SK-MEL-5 (cell line): ENCODE measurements at places on chromosomes 6 and 20. TPM values are rescaled to one million over a fixed set of nuclear protein-coding genes. Genes with fewer than 3 reads are reported as not detected.

DNA sequence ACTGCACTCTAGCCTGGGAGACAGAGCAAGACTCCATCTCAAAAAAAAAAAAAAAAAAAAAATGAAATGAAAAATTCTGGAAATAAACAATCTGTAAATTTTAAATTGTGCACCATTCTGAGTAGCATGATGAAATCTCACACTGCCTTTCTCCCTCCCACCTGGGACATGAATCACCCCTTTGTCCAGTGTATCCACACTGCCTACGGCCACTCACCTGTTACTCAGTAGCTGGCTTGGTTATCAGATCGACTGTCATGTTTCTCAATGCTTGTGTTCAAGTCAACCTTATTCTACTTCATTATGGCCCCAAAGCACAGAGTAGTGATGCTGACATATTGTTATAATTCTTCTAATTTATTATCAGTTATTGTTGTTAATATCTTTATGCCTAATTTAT, 58.7 kb upstream of the MTHFD1L start:
- no peak for DNase-seq

The ID4 gene
- 30.9 and 31.9 TPM in 2 replicates for total RNA-seq

GRCh38 chr6:170459451-170459850, 93.7 kb downstream of the PSMB1 start:
- DNase-seq, result no peak

- DNase-seq, result no peak
Observed at GRCh38 chr20:49896204-49896603, 19.1 kb downstream of the SPATA2 start.

- DNase-seq, result no peak
Observed at GRCh38 chr20:5085380-5085779, 34.4 kb downstream of the PCNA start.

GRCh38 chr6:15109338-15110090, 136.4 kb upstream of the JARID2 start:
- no peak for DNase-seq

GRCh38 chr20:41089555-41089954, 47.8 kb upstream of the PLCG1 start:
- DNase-seq, result peak; percentile 35

The OPRL1 gene
- 2.1 and 3.2 TPM in 2 replicates for total RNA-seq

DNA sequence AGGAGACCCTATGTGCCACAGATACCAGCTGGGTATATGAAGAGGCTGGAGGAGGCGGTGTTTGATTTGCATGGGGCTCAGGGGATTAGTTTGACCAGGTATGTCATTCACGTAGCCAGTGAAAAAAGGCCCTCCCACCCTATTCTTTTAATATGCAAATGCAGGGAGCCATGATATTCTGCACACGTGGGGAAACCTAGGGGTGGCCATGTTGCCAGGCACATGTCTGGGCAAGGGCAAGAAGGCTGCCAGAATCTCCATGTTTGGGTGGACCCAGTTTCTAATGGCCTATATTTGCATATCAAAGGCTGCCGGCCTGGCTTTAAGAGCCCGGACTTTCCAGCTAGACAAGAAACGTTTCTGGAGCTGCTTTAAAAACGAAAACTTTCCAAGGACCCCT, 60.4 kb downstream of the SOX4 start:
- DNase-seq, result no peak

GRCh38 chr6:10166031-10166430, 248.8 kb downstream of the TFAP2A start:
- no peak for DNase-seq

GRCh38 chr6:43669922-43670622, 17.5 kb downstream of the MRPS18A start:
- peak; percentile 13 for DNase-seq

The NRSN1 gene
- not detected in 2 replicates for total RNA-seq

The MCCD1 gene
- total RNA-seq, result not detected in 2 replicates

DNA sequence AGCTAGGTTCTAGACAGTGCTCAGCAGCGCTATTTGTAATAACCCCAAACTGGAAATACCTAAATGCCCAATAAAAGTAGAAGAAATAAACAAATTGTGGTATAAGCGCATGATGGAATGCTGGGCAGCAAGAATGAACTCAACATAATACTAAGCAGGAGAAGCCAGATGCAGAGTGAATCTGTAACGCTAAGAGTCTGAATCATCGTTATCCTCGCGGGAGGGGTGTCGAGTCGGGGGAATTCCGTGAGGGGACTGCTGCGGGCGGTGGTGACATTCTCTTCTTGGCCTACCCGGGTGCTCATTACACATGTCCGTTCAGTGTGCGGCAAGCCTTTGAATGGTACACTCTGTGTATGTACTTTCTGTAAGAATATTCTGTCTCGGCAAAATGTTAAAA, 83.7 kb downstream of the SULF2 start:
- DNase-seq, result no peak

The HRH3 gene
- total RNA-seq, result not detected in 2 replicates

DNA sequence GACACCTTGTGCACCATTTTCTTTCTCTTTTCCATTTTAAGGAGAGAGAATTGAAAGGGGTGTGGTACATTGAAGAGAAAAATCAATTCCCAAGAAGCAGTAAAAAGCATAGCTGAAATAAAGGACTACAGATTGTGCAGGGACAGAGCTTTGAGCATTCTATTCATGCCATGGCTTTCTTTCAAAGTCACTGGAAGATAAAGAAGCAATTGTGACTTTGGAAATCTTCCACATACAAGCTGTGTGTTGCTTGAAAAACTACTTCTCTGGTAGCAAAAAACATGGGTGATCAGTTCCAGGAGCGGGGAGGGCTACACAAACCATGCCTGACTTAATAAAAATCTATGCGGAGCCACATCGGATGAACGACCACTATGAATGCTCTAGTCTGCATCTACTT, 230.2 kb upstream of the THEMIS start:
- peak; percentile 24 for DNase-seq

DNA sequence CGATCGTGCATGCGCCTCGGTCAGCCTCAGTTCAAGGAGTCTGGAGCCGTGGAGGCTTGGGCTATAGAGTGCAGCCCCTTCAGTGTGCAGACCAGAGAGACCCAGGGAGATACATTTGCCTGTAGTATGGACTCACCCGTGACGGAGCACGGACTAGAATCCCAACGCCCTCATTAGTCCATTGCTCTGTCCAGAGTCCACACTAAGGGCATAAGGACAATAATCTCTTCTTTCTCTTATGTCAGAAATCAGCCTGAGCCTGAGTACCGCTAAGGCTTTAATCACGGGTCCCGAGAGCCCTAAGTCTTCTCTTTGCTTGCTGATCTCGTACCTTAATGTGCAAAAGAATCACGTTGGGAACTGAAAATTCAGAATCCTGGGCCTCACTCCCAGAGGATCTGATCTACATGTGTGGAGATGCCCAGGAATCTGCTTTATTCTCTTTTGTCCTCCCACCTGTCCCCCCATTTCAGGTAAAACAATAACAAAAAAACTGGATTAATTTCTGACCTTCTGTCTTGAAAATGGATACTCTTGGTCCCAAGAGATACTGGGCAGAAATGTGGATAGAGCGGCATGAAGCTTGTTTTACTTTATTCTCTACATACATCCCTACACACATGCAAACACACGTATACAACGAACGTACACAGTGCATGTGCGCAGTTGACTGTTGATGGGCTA, 671 bp downstream of the BPHL start:
- peak; percentile 52 for DNase-seq

GRCh38 chr6:96923871-96924493, 546 bp upstream of the KLHL32 start:
- DNase-seq, result peak; percentile 10

GRCh38 chr20:35994994-35995453, 26.6 kb downstream of the CNBD2 start:
- DNase-seq, result peak; percentile 93

- no peak for DNase-seq
Observed at GRCh38 chr6:47372318-47372717, 62.6 kb upstream of the TNFRSF21 start.

DNA sequence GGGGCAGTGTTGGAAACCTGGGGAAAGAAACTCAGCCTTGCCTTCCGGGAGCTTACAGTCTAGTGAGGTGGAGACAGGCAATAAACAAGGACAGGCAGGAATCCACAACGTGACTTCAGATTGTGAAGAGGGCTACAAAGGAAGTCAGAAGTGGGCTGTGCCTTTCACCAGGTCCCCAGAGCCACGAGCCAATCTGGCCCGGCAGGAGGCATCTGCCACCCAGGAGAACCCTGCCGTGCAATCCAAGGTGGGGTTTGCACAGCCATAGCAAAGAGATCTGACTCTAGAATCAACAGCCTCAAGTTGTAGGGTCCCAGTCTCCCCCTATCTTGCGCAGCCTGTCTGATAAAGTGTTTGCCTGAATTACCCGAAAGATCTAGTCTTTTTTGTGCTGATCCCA, 5.5 kb downstream of the SLC32A1 start:
- DNase-seq, result no peak

DNA sequence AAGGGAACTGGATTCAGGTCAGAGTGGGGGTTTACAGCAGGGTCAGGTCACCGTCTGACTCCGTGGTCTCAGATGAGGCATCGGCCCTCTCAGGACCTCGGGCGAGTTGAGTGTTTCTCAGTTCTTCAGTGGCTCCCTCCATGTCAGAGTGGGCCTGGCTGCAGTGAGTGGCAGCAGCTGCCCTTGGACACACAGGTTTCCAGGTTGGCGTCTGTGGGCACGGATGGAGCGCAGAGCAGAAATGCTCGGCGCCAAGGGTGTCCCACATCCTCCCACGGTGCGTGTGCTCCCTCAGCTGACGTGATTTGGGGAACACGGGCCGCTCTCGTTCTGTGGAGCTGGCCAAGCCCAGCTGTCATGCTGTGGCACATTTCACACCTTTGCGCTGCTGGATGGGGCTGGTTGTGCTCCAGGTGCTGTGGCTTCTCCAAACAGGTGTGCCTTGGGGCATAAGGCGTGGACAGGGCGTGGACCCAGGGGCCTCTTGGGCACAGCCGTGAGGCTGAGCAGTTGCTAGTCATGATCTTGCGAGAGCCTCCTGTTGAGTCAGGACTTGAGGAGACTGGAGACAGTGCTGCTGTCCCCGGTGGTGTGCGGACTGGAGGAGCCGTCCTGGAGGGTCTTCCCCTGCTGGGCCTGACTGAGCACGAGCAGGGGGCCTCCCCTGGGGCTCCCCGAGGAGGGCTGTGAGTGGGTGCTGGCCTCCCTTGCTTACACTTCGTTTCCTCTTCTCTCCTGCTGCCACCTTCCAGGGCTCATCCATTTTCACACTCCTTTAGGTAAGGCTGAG, 9.5 kb upstream of the DNAJC5 start:
- no peak for DNase-seq

DNA sequence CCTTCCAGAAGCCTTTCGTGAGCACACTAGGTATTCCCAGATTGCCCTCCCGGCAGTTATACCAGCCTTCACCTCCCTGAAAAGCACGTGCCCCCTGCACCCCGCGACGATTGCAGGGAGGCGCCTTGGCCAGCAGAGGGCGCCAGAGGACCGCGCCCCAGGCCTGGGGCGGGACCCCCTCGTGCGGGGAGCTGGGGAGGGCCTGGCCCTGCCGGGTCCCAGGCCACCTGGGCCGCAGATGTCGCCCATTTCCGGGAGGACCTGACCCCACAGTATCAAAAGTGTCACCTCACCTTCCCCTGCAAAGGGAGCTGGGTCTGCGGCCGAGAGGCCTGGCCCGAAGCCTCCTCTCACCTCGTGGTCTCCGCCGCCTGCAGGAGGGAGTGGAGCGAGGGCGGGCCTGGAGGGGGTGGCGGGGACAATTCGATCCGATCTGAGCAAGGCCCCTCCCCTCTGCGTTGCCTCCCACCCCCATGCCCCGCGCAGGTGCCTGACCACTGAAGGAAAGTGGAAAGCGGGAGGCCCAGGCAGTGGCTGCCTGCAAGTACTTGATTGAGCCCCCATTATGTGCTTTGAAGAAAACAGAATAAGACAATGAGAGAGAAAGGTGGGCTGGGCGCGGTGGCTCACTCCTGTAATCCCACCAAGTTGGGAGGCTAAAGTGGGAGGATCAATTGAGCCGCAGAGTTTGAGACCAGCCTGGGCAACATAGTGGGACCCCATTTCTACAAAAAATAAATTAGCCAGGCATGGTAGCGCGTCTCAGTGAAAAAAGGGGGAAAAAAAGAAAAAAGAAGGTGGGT, 3.5 kb upstream of the SNAI1 start:
- DNase-seq, result peak; percentile 71

The RAE1 gene
- 59.0 and 62.6 TPM in 2 replicates for total RNA-seq

- DNase-seq, result no peak
Observed at GRCh38 chr6:978937-979685, 286.2 kb upstream of the EXOC2 start.

- no peak for DNase-seq
Observed at GRCh38 chr6:148249679-148250375, 92.8 kb upstream of the SASH1 start.

DNA sequence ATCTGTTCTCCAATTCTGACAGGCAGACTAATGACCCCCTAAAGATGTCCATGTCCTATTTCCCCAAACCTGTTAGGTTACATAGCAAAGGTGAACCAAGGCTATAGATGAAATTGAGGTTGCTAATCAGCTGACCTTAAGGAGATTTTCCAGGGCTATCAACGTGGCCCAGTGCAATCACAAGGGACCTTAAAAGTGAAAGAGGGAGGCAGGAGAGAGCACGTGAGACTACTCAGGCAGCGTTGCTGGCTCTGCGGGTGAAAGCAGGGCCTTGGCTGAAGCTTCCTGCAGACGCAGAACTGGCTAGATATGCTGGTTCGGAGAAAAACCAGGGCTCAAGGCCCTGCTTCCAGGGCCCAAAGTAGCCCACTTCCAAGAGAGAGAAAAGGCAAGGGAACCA, 78.7 kb downstream of the NCOA7 start:
- DNase-seq, result no peak
